ENCODE measurements at places on chromosomes 7 and 10. TPM values are rescaled to one million over a fixed set of nuclear protein-coding genes. Genes with fewer than 3 reads are reported as not detected.

The AKR1C8 gene
- total RNA-seq, result 0.42 TPM

The NRF1 gene
- total RNA-seq, result 34.5 TPM

The SLC39A12 gene
- not detected for total RNA-seq

The VWC2 gene
- not detected for total RNA-seq

The SGMS1 gene
- total RNA-seq, result 62.8 TPM

The LSM5 gene
- 15.8 TPM for total RNA-seq

The EIF4H gene
- 288 TPM for total RNA-seq

The STK32C gene
- total RNA-seq, result 4.2 TPM

The LEP gene
- not detected for total RNA-seq

The AVL9 gene
- 22.7 TPM for total RNA-seq

The ADGRA1 gene
- total RNA-seq, result not detected

The FRAT2 gene
- total RNA-seq, result 25.8 TPM

The PNLIP gene
- total RNA-seq, result not detected

The MAT1A gene
- not detected for total RNA-seq

The SH2D4B gene
- total RNA-seq, result 0.10 TPM

The AS3MT gene
- 1.7 TPM for total RNA-seq

The FGF8 gene
- total RNA-seq, result not detected

The NPC1L1 gene
- total RNA-seq, result not detected

The TRIM56 gene
- 10.4 TPM for total RNA-seq

The NPVF gene
- not detected for total RNA-seq

The RARRES2 gene
- total RNA-seq, result not detected

The C10orf62 gene
- total RNA-seq, result not detected

The CFTR gene
- not detected for total RNA-seq

The GDF2 gene
- not detected for total RNA-seq

The PPP1R9A gene
- 1.6 TPM for total RNA-seq

The TMEM254 gene
- 3.0 TPM for total RNA-seq

The AGAP3 gene
- 23.6 TPM for total RNA-seq

The COL1A2 gene
- 0.52 TPM for total RNA-seq

The FRMD4A gene
- 0.63 TPM for total RNA-seq

The UNC5B gene
- 0.10 TPM for total RNA-seq

The FUOM gene
- 7.1 TPM for total RNA-seq

The MMS19 gene
- total RNA-seq, result 30.2 TPM

The FBXL13 gene
- 1.9 TPM for total RNA-seq

The UROS gene
- 23.3 TPM for total RNA-seq

The STOX1 gene
- total RNA-seq, result 0.21 TPM
